ENCODE measurements at places on chromosomes 6 and 20. TPM values are rescaled to one million over a fixed set of nuclear protein-coding genes. Genes with fewer than 3 reads are reported as not detected.
A peak's percentile ranks its signal among the peaks of the same experiment; 100 is the strongest.

- H3K27ac ChIP-seq: no peak overlapping the region
- no peak for DNase-seq
- no peaks in the 10 kb centered on the region for H3K27me3 ChIP-seq
- H3K36me3 ChIP-seq: no peaks in the 10 kb centered on the region
- H3K4me3 ChIP-seq: no peak overlapping the region
- no peaks in the 10 kb centered on the region for H3K4me1 ChIP-seq
These were observed 427.5 kb upstream of the HSF2 start for GRCh38 chr6:121971931-121972335.

DNA sequence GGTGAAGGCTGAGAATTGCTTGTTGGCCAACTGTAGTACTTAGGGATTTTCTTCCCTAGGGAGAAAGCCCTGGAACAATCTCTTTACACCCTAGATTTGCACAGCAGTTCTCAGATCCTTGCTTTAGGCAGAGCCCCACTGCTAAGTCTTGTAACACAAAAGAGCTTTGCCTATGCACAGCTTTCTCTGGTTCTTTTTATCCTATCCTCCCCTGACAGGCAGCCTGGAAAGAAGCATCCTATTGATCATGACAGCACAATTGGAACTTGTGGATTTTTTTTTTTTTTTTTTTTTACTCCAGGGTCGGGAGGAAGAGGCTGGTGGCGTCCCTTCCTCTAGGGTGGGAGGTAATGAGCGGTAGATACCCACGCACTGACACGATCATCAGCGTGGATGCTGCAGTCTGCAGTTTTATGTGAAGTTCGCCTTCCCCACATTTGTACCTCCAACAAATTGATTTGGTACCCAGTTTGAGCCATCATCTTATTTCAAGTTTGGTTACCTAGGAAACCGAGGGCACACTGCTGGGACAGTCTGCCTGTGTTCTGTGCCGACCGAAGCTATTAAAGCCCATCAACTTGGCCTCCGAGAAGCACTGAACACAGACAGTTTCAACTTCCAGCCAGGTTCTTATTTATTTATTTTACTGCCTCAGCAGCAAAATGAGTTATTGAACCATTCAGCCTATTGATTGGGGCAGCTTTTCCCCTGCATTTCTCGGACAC is 110.1 kb downstream of the NRN1 start:
- no peak overlapping the region for H3K27ac ChIP-seq
- H3K27me3 ChIP-seq: no peaks in the 10 kb centered on the region
- H3K4me3 ChIP-seq: no peak overlapping the region
- no peak for DNase-seq
- H3K36me3 ChIP-seq: no peaks in the 10 kb centered on the region
- no peaks in the 10 kb centered on the region for H3K4me1 ChIP-seq

GRCh38 chr6:130815200-130816071 is 11.8 kb upstream of the SMLR1 start:
- no peak overlapping the region for H3K4me3 ChIP-seq
- H3K4me1 ChIP-seq: no peaks in the 10 kb centered on the region
- no peak overlapping the region for H3K27ac ChIP-seq
- H3K27me3 ChIP-seq: no peaks in the 10 kb centered on the region

GRCh38 chr6:101803136-101803535 is 409.6 kb downstream of the GRIK2 start:
- no peak overlapping the region for H3K27ac ChIP-seq
- no peak for DNase-seq
- H3K27me3 ChIP-seq: no peaks in the 10 kb centered on the region
- H3K4me3 ChIP-seq: no peak overlapping the region
- no peaks in the 10 kb centered on the region for H3K4me1 ChIP-seq
- H3K36me3 ChIP-seq: no peaks in the 10 kb centered on the region

DNA sequence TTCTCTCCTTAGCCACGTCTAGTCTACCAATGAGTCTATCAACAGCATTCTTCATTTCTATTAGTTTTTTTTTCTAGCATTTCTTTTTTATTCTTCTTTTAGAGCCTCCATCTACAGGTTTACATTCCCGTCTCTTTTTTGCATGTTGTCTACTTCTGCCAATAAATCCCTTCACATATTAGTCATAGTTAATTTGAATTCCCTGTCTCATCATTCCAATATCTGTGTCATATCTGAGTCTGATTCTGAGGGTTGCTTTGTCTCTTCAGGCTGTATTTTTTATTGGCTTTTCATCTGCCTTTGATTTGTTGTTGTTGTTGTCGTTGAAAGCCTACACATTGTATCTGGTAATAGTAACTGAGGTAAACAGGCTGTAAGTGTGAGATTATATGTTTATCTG is 104.6 kb downstream of the HMGCLL1 start:
- H3K27ac ChIP-seq: no peak overlapping the region
- H3K4me3 ChIP-seq: no peak overlapping the region
- H3K4me1 ChIP-seq: no peaks in the 10 kb centered on the region
- no peaks in the 10 kb centered on the region for H3K27me3 ChIP-seq
- DNase-seq: no peak
- H3K36me3 ChIP-seq: no peaks in the 10 kb centered on the region

GRCh38 chr6:10412461-10413261 is 2.2 kb downstream of the TFAP2A start:
- peaks cover 36% of the 10 kb centered on the region for H3K4me1 ChIP-seq
- peak overlapping the region; percentile 71 for H3K4me3 ChIP-seq
- peaks cover 23% of the 10 kb centered on the region for H3K27me3 ChIP-seq
- no peaks in the 10 kb centered on the region for H3K36me3 ChIP-seq
- no peak for DNase-seq

GRCh38 chr20:18662279-18663040 is 74.6 kb downstream of the DTD1 start:
- H3K4me1 ChIP-seq: peaks cover 21% of the 10 kb centered on the region
- H3K27me3 ChIP-seq: no peaks in the 10 kb centered on the region
- H3K27ac ChIP-seq: no peak overlapping the region
- H3K4me3 ChIP-seq: no peak overlapping the region
- no peaks in the 10 kb centered on the region for H3K36me3 ChIP-seq

DNA sequence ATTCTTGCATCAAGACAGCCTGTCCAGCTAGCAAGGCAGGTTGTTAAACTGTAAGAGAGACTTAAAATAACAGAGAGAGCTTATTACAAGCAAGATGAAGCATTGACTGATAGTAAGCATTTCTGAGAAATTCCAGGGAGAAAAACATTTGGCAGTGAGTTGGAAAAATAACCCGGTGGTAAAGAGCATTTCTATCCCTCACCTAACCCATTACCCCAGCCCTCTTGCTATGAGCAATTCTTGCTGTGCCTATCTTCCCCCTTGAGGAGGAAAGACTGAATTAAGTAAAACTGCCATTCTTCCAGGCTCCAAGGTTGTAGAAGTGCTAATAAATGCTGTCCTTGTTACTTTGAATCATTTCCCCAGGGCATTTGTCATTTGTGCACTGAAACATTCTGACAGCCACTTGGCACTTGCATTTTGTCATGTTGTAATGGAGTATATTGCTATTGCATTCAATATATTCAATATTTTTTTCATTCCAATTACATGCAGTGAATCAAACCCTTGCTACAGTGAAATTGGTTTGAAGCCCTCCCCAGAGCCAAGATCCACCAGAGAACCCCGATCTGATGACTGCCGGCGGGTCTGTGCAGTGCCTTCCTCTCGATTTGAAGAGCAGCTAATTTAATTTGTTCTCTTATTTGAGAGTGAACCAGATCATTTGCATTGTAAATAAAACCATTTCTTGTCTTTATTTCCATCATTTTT is 291.1 kb downstream of the HIVEP2 start:
- no peak overlapping the region for H3K27ac ChIP-seq
- DNase-seq: no peak
- no peak overlapping the region for H3K4me3 ChIP-seq
- no peaks in the 10 kb centered on the region for H3K36me3 ChIP-seq
- H3K27me3 ChIP-seq: no peaks in the 10 kb centered on the region
- H3K4me1 ChIP-seq: no peaks in the 10 kb centered on the region

- no peak for DNase-seq
- peaks cover 9% of the 10 kb centered on the region for H3K4me1 ChIP-seq
- peaks cover 34% of the 10 kb centered on the region for H3K36me3 ChIP-seq
- no peak overlapping the region for H3K27ac ChIP-seq
These were observed 265.5 kb downstream of the ZFAND3 start for GRCh38 chr6:38085031-38085430.

DNA sequence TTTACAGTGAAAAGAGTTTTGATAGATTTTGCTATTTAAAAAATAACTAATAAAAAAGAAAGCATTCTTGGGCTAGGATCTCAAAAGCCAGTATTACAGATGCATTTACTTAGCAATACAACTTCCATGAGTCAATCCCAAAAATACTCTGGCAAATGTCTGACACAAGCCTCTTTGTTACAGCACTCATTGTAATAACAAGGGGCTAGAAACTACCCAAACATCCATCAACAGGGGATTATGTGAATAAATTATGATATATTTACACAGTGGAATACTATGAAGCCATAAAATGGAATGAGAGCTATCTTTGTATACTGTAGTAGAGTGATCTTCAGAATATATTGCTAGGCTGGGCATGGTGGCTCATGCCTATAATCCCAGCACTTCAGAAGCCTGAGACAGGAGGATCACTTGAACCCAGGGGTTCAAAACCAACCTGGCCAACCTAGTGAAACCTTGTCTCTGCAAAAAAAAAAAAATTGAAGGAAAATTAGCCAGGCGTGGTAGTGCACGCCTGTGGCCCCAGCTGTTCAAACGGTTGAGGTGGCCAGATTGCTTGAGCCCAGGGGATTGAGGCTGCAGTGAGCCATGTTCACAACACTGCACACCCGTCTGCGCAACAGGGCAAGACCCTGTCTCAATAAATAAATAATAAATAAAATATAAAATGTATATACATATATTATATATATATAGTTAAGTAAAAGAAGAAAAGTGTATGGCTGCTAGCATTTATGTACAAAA is 34.7 kb upstream of the TOP1 start:
- H3K36me3 ChIP-seq: no peaks in the 10 kb centered on the region
- no peak overlapping the region for H3K27ac ChIP-seq
- H3K4me3 ChIP-seq: no peak overlapping the region
- no peaks in the 10 kb centered on the region for H3K27me3 ChIP-seq

- H3K27ac ChIP-seq: peak overlapping the region; percentile 92
- no peaks in the 10 kb centered on the region for H3K36me3 ChIP-seq
- H3K27me3 ChIP-seq: no peaks in the 10 kb centered on the region
- peak overlapping the region; percentile 73 for H3K4me3 ChIP-seq
These were observed 815 bp downstream of the SPATA2 start for GRCh38 chr20:49914310-49915117.

- no peaks in the 10 kb centered on the region for H3K27me3 ChIP-seq
- no peak overlapping the region for H3K27ac ChIP-seq
- H3K4me3 ChIP-seq: no peak overlapping the region
- peaks cover 4% of the 10 kb centered on the region for H3K4me1 ChIP-seq
These were observed 7.4 kb downstream of the EPM2A start for GRCh38 chr6:145727817-145728388.

GRCh38 chr6:34839666-34840352 is 47.9 kb downstream of the BLTP3A start:
- no peaks in the 10 kb centered on the region for H3K27me3 ChIP-seq
- no peak overlapping the region for H3K4me3 ChIP-seq
- H3K36me3 ChIP-seq: peaks cover 85% of the 10 kb centered on the region
- no peak overlapping the region for H3K27ac ChIP-seq
- DNase-seq: no peak

DNA sequence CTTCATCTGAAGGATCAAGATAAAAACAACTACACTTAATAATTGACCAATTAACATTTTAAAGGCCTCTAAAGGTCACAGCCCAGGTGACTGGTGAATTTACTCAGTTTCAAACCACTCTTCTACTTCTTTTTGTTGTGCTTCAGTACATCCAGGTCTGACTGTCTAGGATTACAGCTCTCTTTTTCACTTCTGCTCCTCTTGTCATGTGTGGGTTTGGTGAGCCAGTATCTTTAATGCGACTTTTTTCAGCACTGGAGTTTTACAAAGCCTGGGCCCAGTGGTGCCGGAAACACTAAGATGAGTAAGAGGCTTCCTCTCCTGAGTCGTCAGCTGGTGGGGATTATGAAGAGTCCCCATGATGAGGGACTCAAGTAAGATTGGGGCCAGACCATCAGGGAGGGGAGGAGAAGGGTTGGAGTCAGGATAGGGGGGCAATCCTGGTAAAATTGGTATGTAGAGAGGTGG is 27.0 kb downstream of the HECA start:
- H3K36me3 ChIP-seq: peaks cover 8% of the 10 kb centered on the region
- no peak overlapping the region for H3K4me3 ChIP-seq
- peaks cover 70% of the 10 kb centered on the region for H3K4me1 ChIP-seq
- no peaks in the 10 kb centered on the region for H3K27me3 ChIP-seq
- H3K27ac ChIP-seq: peak overlapping the region; percentile 63
- no peak for DNase-seq

- H3K4me3 ChIP-seq: no peak overlapping the region
- no peak for DNase-seq
- no peak overlapping the region for H3K27ac ChIP-seq
- H3K36me3 ChIP-seq: no peaks in the 10 kb centered on the region
- no peaks in the 10 kb centered on the region for H3K27me3 ChIP-seq
- no peaks in the 10 kb centered on the region for H3K4me1 ChIP-seq
These were observed 66.6 kb downstream of the CLVS2 start for GRCh38 chr6:123062670-123063069.

- H3K4me3 ChIP-seq: no peak overlapping the region
- peaks cover 12% of the 10 kb centered on the region for H3K27me3 ChIP-seq
- H3K27ac ChIP-seq: no peak overlapping the region
- peaks cover 9% of the 10 kb centered on the region for H3K4me1 ChIP-seq
These were observed 1.1 kb downstream of the CLPSL2 start for GRCh38 chr6:35777356-35778102.

- H3K36me3 ChIP-seq: no peaks in the 10 kb centered on the region
- no peak overlapping the region for H3K4me3 ChIP-seq
- DNase-seq: no peak
- H3K27ac ChIP-seq: no peak overlapping the region
These were observed 27.9 kb upstream of the RTF2 start for GRCh38 chr20:56440346-56441007.

The PRL gene
- not detected for total RNA-seq

The MUCL3 gene
- 0.57 TPM for total RNA-seq

The ZNF334 gene
- total RNA-seq: 1.1 TPM

The ARMC2 gene
- 1.7 TPM for total RNA-seq

The SLC29A1 gene
- total RNA-seq: 24.5 TPM

The KIFC1 gene
- total RNA-seq: 12.8 TPM

The LINC00237 gene
- not detected for total RNA-seq

The SLC39A7 gene
- 72.4 TPM for total RNA-seq

The TFAP2D gene
- total RNA-seq: not detected

The HSPA1A gene
- 234 TPM for total RNA-seq

The PDYN gene
- not detected for total RNA-seq

The HTR1B gene
- total RNA-seq: not detected

The TBX18 gene
- total RNA-seq: 0.15 TPM

The ANGPT4 gene
- not detected for total RNA-seq
